ENCODE measurements at places on chromosomes 3 and 15.

DNA sequence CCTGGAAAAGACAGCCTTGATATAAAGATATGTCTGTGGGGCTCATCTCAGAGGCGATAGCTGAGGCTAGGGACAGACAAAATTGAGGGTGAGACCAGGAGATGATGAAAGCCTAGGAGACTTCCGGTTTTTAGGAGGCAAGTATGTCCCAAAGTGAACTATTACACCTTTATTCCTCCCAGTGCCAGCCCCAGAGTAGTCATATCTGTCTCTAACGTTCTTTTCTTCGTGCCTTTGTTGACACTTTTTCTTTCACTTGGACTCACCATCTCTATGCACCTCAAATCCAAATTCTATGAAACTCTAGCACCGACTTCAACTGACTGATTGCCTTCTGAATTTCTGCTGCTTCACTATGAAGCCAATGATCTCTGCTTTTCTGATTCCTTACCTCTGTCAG, 93.8 kb upstream of the RASGRP1 start:
- peaks cover 61% of the 10 kb centered on the region for H3K4me1 ChIP-seq
- no peaks in the 10 kb centered on the region for H3K27me3 ChIP-seq
- no peak for DNase-seq
- H3K27ac ChIP-seq, result peak overlapping the region; percentile 80
- H3K4me3 ChIP-seq, result peak overlapping the region; percentile 31

- H3K27ac ChIP-seq, result no peak overlapping the region
- H3K27me3 ChIP-seq, result no peaks in the 10 kb centered on the region
- no peak for DNase-seq
These were observed 78.1 kb upstream of the P2RY1 start for GRCh38 chr3:152756807-152757206.

GRCh38 chr3:30811151-30811795, 83.2 kb downstream of the GADL1 start:
- H3K4me1 ChIP-seq, result no peaks in the 10 kb centered on the region
- no peaks in the 10 kb centered on the region for H3K36me3 ChIP-seq
- H3K4me3 ChIP-seq, result no peak overlapping the region
- H3K27me3 ChIP-seq, result peaks cover 4% of the 10 kb centered on the region
- DNase-seq, result no peak

DNA sequence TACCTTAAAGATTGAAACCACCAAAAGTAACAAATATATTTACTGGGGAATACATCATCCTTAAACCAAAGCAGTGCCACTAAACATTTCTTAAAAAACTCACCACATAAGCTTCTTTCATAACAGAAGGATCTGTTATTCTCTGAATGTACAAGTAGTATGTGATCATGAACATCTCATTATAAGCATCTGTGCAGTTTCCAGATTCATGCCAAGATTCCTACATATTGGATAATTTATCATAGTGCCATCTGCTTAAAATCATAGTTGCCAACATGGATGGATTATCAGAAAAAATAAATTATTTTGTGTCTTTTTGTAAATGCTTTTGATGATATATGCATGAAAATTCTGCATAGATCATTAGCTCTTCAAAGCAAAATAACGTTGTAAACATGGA, 21.8 kb upstream of the BCHE start:
- no peaks in the 10 kb centered on the region for H3K4me1 ChIP-seq
- no peaks in the 10 kb centered on the region for H3K27me3 ChIP-seq
- H3K27ac ChIP-seq, result no peak overlapping the region
- DNase-seq, result no peak

DNA sequence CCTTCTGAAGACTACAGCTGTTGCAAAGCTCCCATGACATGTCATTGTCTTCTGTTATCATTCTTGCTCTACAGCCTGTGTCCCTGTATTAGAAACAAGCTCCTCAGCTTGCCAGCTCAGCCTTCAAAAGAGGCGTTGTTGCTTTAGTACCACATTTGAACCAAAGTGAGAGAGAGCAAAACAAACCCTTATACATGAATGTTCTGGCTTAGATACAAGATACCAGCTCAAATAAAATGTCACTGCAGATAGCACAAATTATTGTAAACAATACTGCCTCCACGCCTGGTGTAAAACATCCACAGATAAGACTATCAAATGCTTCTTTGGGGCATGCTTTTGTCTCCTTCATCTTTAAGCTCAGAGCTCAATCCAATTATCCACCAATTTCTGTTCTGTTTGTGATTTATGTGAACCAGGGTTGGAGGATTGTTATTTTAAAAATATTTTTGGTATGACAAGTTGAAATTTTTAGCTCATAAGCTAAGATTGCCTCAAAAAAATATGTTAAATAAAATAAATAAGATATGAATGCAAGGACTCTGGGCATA, 403.6 kb upstream of the CDIN1 start:
- no peak overlapping the region for H3K27ac ChIP-seq
- no peak for DNase-seq
- H3K36me3 ChIP-seq, result no peaks in the 10 kb centered on the region
- H3K4me3 ChIP-seq, result no peak overlapping the region
- H3K4me1 ChIP-seq, result no peaks in the 10 kb centered on the region

DNA sequence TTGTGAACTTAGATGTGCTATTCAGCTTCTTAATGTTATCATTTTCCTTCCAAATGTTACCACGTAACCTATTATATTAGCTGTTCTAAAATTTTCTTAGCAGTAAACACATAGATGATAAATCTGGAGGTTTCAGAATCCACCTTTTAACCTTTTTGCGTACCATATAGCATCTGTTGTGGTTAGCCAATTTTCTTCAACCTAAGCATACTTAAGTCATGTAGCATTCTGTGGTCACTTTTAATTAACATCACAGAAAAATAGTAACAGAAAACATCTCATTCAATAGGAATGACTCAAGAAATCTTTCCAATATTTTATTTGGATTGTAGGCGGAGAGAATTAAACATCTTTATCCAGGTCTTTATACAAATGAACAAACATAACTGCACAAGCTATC, 1465.3 kb upstream of the GBE1 start:
- no peak for DNase-seq
- H3K27me3 ChIP-seq, result no peaks in the 10 kb centered on the region
- no peak overlapping the region for H3K4me3 ChIP-seq
- H3K36me3 ChIP-seq, result no peaks in the 10 kb centered on the region
- no peaks in the 10 kb centered on the region for H3K4me1 ChIP-seq
- H3K27ac ChIP-seq, result no peak overlapping the region

DNA sequence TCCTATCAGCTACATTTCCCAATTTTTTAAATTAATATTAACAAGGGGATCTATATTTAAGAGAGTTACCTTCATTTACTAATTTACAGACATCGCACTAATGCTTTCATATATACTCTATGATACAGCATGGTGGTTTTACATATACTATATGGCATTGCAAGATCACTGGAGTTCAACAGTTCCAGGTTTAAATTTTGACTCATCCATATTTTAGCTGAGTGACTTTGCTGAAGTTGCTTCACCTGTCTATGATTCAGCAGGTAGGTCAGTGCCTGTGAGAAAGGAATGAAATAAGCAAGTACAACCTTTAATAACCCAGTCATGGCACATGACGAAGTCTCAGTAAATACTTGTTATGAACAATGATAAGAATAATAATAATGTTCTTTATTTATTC, 211.1 kb downstream of the P3H2 start:
- no peak for DNase-seq
- no peaks in the 10 kb centered on the region for H3K4me1 ChIP-seq
- H3K27me3 ChIP-seq, result no peaks in the 10 kb centered on the region

GRCh38 chr15:99248000-99248715, 1.2 kb downstream of the TTC23 start:
- H3K27ac ChIP-seq, result no peak overlapping the region
- no peak for DNase-seq
- H3K27me3 ChIP-seq, result no peaks in the 10 kb centered on the region
- peaks cover 4% of the 10 kb centered on the region for H3K36me3 ChIP-seq
- H3K4me3 ChIP-seq, result no peak overlapping the region

- no peak overlapping the region for H3K27ac ChIP-seq
- peaks cover 3% of the 10 kb centered on the region for H3K4me1 ChIP-seq
- no peak for DNase-seq
These were observed 34.3 kb upstream of the BSN start for GRCh38 chr3:49519916-49520385.

DNA sequence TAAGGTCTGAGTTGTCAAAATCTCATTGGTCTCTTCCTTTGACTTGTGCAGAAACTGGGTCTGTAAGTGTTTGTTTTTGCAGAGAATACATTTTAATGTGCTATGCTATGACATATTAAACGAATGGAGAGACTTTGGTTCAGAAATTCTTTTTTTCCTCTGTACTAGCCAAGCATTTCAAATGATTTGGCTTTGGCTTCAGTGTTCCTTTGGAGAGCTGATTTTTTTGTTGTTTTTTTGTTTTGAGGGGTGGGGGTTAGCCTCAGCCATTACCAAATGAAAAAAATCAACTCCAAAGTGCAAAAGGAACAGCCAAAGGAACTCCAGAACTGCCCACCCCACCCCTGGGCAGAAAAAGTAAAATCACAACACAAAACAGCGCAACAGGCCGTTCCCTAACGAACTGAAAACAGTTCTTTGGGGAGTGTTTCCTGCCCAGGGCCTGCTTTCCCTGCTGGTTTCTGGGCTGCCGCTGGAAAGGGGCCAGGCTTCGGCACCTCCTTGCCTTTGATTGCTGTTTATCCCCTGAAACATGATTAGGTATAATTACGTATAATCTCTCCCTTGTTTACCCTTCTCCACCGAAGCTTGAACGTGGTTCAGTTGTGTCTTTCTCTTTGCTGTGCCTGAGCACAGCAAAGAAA, 57.6 kb upstream of the NEO1 start:
- no peak overlapping the region for H3K4me3 ChIP-seq
- H3K4me1 ChIP-seq, result no peaks in the 10 kb centered on the region
- DNase-seq, result no peak
- H3K27me3 ChIP-seq, result peaks cover 6% of the 10 kb centered on the region
- no peak overlapping the region for H3K27ac ChIP-seq
